ENCODE measurements at places on chromosomes 13 and 19. TPM values are rescaled to one million over a fixed set of nuclear protein-coding genes. Genes with fewer than 3 reads are reported as not detected.

GRK1 gene
- not detected for polyA plus RNA-seq

BRD4 gene
- polyA plus RNA-seq, result 24.5 TPM

PRSS57 gene
- 0.13 TPM for polyA plus RNA-seq

MBD3L2 gene
- not detected for polyA plus RNA-seq

DNA sequence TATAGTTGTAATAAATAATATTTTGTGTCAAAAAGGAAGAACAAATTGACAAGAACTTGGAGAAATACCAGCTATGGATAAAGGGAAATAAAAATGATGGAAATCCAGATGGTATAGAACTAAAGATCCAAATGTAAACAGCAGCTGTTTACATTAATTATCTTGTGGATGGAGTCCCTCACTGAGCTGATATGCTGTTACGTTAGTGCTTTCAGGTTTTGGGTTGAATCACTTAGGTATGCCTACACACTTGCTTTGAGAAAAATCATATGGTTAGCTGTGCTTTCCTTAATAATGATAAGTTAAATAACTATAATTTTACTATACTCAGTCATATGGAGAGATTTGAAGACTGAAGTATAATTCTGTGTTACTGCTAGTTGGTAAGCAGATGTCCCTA lies 27.7 kb downstream of the WASF3 start:
- no peak for DNase-seq

GRCh38 chr13:47420568-47420967 lies 523.7 kb upstream of the HTR2A start:
- DNase-seq, result no peak

- no peak for DNase-seq
Measured at GRCh38 chr19:1856345-1856697, 7.1 kb downstream of the KLF16 start.

DNA sequence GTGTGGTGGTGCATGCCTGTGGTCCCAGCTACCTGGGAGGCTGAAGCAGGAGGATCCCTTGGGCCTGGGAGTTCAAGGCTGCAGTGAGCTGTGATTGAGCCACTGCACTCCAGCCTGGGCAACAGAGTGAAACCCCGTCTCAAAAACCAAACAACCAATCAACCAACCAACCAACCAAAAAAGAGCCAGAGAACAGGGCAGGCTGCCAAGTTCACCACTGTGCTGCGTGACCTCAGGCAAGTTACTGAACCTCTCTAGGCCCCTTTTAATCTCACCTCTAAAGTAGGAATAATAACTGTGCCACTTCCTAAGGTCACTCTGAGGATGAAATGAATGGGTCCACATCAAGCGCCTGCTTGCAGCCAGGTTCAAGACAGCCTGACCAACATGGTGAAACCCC lies 16.9 kb downstream of the TJP3 start:
- no peak for DNase-seq

DNA sequence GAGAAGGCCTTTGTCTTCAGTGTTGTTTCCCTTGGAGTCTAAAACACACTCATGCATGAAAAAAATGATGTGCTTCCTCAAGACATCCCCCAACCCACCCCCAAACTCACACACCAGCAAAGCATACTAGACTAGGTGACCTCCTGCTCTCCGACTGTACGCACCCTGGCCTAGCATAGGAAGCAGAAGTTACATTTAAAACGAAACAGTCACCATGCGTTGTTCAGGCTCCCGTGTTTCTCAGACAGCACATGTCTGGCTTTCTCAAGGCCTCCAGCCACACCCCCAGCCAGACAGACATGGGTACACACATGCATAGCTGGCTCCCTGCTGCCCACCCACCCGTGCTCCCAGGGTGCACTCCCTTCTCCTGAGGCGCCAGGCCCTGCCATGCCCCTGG lies 28.7 kb upstream of the C1QTNF9 start:
- DNase-seq, result peak; percentile 41

DNA sequence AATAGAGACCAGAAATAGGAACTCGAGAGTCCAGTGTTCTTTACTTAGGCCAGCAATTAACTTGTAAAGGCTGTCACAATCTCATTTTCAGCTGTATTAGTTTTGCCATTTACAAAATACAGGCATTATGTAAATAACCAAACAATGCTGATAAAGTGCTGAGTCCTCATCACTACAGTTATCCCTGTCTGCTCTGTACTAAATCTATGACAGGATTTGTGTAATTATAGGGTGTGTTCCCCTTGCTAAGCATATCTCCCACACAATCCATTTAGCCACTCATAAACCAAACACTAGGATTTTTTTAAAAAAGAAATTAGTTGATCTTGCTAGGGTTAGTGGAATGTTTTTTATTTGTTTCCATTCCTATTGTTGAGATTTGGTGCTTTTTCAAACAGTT lies 23.2 kb downstream of the PDX1 start:
- no peak for DNase-seq

DNA sequence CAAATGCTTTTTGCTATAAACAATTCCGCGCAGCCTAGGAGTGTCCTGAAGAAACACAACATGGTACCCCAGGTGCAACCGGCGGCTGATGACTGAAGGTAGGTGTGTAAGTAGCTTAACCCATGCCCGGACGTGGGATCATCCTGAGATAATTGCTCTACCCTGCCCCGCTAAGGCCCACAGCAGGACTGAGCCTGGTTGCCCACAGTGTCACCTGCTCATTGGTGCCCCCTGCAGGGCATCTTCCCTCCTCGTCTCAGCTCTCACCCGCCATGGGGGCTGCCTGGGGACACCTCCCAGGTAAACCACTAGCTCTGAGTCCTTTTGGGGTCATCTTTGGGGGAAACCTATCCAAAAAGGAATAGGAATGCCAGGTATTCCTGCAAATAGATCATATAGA lies 22.3 kb downstream of the TMEM161A start:
- DNase-seq, result peak; percentile 58
